ENCODE measurements at places on chromosomes 5 and 9. TPM values are rescaled to one million over a fixed set of nuclear protein-coding genes. Genes with fewer than 3 reads are reported as not detected.

The MEIKIN gene
- polyA plus RNA-seq: not detected

The PRUNE2 gene
- polyA plus RNA-seq: 16.4 TPM

DNA sequence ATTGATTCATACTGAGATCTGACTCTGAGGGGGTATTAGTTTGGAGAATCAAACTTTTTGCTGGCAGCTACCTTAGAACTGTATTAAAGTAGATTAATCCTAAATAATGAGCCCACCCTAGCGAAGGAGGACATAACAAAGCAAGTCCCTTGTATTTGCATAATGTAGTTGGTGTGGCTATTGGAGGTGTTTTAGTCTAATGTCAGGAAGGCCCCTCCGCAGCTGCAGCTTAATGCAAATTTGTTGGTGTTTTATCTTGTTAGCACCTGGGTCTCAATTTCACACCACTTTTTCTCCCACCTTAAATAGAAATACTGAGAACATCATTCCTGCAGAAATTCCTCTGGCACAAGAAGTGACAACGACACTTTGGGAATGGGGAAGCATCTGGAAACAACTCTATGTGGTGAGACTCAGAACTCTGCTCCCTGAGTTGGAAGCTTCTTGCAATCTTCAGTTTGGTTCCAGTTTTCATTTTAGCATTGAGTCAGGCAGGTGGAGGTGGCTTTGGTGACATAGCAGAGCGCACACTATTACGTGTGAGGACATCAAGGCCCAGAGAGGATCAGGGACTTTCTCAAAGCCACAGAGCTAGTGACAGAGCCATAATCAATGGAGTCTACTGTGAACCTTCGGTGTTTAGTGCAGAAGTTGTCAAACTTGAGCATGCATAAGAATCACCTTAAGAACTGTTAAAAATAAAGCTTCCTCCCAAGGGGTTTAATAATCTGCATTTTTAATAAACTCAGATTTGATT, 33.9 kb downstream of the DOCK2 start:
- DNase-seq: no peak

GRCh38 chr5:118314931-118315330, 673.4 kb downstream of the DTWD2 start:
- DNase-seq: no peak

- DNase-seq: no peak
These were observed 71.5 kb upstream of the ERBIN start for GRCh38 chr5:65854925-65855324.

DNA sequence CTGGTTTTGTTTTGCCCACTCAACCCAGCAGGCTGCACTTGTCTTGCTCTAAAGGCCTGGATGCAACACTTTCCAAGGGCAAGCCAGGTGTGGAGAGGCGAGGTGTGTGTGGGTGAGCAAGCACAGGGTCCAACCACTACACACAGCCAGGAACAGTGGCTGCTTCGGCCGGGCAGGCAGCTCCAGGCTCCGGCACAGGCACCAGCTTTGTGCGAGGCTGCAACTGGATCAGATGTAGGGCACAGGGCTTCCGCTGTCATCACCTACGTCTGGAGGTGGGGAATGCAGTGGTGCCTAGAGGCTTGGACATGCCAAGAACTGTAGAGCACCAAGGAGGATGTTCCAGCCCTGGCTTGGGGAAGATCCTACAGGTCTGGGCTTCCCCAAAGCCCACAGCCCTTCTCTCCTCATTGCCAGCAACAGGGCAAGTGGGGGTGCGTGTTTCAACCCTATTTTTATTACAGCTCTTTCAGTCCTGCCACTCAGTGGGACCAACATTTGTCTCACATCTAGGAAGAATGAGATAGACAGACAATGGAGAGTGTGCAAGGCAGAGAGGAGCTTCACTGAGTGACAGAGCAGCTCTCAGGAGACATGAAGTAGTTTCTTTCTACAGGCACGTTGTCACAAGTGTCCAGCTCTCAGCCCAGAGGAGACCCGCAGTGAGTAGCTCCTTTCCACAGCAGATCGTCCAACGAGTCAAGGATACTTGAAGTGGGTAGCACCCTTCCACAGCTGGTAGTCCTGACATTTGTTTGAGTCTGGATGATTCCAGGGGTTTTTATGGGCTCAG, 622.2 kb downstream of the CDH9 start:
- no peak for DNase-seq

GRCh38 chr9:113474360-113475028, 11.0 kb downstream of the RGS3 start:
- no peak for DNase-seq

Data from left kidney (tissue), 8 donors.